ENCODE measurements at places on chromosomes 4 and X. TPM values are rescaled to one million over a fixed set of nuclear protein-coding genes. Genes with fewer than 3 reads are reported as not detected.

The HAND2 gene
- total RNA-seq: 86.3 TPM

The TMPRSS11F gene
- not detected for total RNA-seq

The DCK gene
- total RNA-seq: 7.7 TPM

The ARHGAP6 gene
- total RNA-seq: 9.4 TPM

The MAGEA11 gene
- total RNA-seq: not detected

The TAF7L gene
- total RNA-seq: not detected

The PCSK1N gene
- 4.3 TPM for total RNA-seq

The CYLC1 gene
- total RNA-seq: not detected

The CTAG2 gene
- total RNA-seq: not detected

The SPANXB1 gene
- not detected for total RNA-seq

The NAP1L2 gene
- total RNA-seq: 4.0 TPM

The HDX gene
- 2.9 TPM for total RNA-seq

The SMIM31 gene
- not detected for total RNA-seq

The SULT1E1 gene
- total RNA-seq: not detected

The RIBC1 gene
- 1.1 TPM for total RNA-seq

The DUSP9 gene
- not detected for total RNA-seq

The FGA gene
- total RNA-seq: not detected

The FIP1L1 gene
- 32.7 TPM for total RNA-seq

- no peak for DNase-seq
- H3K27me3 ChIP-seq: no peaks in the 10 kb centered on the region
- no peak overlapping the region for H3K27ac ChIP-seq
- no peak overlapping the region for H3K4me3 ChIP-seq
Measured at GRCh38 chrX:99752776-99753175, 657.3 kb downstream of the PCDH19 start.

DNA sequence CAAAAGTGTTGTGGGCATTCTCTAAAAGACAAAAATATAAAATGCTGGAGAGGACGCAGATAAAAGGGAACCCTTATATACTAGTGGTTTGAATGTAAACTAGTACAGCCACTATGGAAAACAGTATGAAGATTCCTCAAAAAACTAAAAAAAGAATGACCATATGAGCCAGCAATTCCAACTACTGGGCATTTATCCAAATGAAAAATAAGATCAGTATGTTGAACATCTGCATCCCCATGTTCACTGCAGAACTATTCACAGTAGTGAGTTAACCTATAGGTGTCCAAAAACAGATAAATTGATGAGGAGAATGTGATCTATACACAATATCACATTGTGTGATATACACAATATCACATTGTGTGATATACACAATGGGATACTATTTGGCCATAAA is 1615.3 kb downstream of the PCDH18 start:
- no peaks in the 10 kb centered on the region for H3K4me1 ChIP-seq
- H3K27me3 ChIP-seq: no peaks in the 10 kb centered on the region
- no peak overlapping the region for H3K4me3 ChIP-seq
- no peak overlapping the region for H3K27ac ChIP-seq
- DNase-seq: no peak

DNA sequence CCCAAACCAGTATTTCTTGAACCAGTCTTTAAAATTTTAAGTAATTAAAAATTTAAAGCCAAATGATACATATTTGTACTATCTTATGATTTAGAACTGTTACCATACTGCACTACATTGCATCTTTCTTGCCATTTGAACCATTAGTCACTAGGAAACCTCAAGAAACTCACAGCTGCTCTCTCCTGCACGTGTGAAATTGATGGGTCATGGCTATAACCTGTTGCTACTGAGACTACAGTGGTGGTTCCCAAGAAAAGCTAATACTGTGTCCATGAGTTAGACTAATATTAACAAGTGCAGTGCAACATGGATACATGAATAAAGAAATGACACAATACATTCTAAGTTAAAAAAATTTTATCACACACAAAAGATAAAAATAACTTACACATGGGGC is 88.4 kb downstream of the PDE5A start:
- no peak for DNase-seq
- H3K27ac ChIP-seq: no peak overlapping the region

DNA sequence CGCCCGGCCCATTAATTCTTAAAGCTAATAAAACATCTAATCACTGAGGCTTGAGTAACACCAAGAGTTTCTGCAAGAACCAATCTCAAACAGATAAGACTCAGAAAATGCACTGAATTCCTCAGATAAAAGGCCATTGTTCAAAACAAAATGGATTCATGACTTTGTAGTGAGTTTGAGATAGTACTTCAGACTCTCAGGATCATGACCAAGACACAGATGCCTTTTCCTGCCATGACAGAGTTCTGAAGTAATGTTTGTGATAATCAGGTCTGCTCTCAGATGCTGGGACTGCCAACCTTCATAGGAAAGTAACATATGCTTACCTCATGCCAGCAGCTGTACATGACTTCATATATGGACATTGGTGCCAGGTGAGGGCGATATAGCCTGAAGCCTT is 54.6 kb downstream of the NIPAL1 start:
- no peak overlapping the region for H3K4me3 ChIP-seq
- no peaks in the 10 kb centered on the region for H3K27me3 ChIP-seq
- no peak overlapping the region for H3K27ac ChIP-seq
- DNase-seq: no peak
- no peaks in the 10 kb centered on the region for H3K4me1 ChIP-seq
- H3K36me3 ChIP-seq: no peaks in the 10 kb centered on the region

DNA sequence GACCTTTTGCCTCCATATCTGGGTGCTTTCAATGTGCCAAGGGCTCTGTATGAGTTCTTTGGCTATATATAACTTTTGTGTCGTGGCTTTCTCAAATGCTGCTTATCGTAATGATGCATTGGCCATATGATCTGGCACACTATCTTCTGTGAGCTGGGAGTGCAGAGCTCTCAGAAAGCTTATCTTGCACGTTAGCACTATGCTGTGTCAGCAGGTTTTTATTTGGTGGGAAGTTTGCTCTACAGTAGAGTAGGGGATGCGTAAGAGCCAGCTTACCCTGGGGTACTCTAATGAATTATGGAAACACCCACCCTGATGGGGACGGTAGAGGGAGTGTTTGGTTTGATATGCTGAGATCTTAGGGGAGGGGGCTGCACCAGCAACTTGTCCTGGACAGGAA is 119.6 kb downstream of the FAAH2 start:
- H3K4me1 ChIP-seq: no peaks in the 10 kb centered on the region
- H3K27ac ChIP-seq: no peak overlapping the region
- no peak overlapping the region for H3K4me3 ChIP-seq
- H3K27me3 ChIP-seq: peaks cover 2% of the 10 kb centered on the region
- no peak for DNase-seq

GRCh38 chr4:114599231-114599902 is 760 bp downstream of the UGT8 start:
- H3K4me3 ChIP-seq: peak overlapping the region; percentile 51
- H3K4me1 ChIP-seq: peaks cover 23% of the 10 kb centered on the region
- H3K27ac ChIP-seq: no peak overlapping the region
- no peaks in the 10 kb centered on the region for H3K36me3 ChIP-seq

GRCh38 chrX:113962343-113962742 is 621.5 kb upstream of the HTR2C start:
- H3K27me3 ChIP-seq: no peaks in the 10 kb centered on the region
- H3K4me1 ChIP-seq: no peaks in the 10 kb centered on the region
- no peak overlapping the region for H3K4me3 ChIP-seq
- no peaks in the 10 kb centered on the region for H3K36me3 ChIP-seq
- no peak overlapping the region for H3K27ac ChIP-seq
- no peak for DNase-seq

GRCh38 chr4:168360271-168360670 is 41.7 kb upstream of the DDX60 start:
- DNase-seq: no peak
- H3K4me3 ChIP-seq: no peak overlapping the region
- no peak overlapping the region for H3K27ac ChIP-seq
- H3K4me1 ChIP-seq: no peaks in the 10 kb centered on the region
- H3K27me3 ChIP-seq: no peaks in the 10 kb centered on the region
- no peaks in the 10 kb centered on the region for H3K36me3 ChIP-seq

DNA sequence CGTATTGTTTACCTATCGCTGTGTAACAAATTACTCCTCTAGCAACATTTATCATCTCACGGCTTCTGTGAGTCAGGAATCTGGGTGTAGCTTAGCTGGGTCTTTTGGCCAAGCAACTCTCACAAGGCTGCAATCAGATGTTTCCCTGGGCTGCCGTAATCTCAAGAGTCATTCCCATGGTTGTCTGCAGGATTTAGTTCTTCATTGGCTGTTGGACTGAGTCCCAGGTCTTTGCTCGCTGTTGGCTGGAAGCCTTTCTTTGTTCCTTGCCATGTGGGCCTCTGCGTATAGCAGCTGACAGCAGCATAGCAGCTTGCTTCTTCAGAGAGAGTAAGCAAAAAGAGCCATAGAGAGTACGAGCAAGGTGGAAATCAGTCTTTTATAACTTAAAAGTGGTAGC is 16.8 kb downstream of the POLR2B start:
- DNase-seq: peak; percentile 86
- H3K27me3 ChIP-seq: no peaks in the 10 kb centered on the region
- H3K36me3 ChIP-seq: peaks cover 59% of the 10 kb centered on the region
- H3K4me1 ChIP-seq: peaks cover 12% of the 10 kb centered on the region

GRCh38 chrX:2610246-2611170 is 80.6 kb upstream of the CD99 start:
- no peaks in the 10 kb centered on the region for H3K36me3 ChIP-seq
- peaks cover 20% of the 10 kb centered on the region for H3K4me1 ChIP-seq
- DNase-seq: no peak
- no peaks in the 10 kb centered on the region for H3K27me3 ChIP-seq
- no peak overlapping the region for H3K27ac ChIP-seq

GRCh38 chr4:61359301-61359700 is 159.2 kb downstream of the ADGRL3 start:
- H3K27me3 ChIP-seq: no peaks in the 10 kb centered on the region
- DNase-seq: no peak
- no peak overlapping the region for H3K4me3 ChIP-seq

- H3K4me1 ChIP-seq: no peaks in the 10 kb centered on the region
- no peak for DNase-seq
- H3K27me3 ChIP-seq: no peaks in the 10 kb centered on the region
- no peaks in the 10 kb centered on the region for H3K36me3 ChIP-seq
- no peak overlapping the region for H3K4me3 ChIP-seq
- no peak overlapping the region for H3K27ac ChIP-seq
Measured at GRCh38 chr4:168609369-168609768, 112.5 kb downstream of the PALLD start.

- H3K36me3 ChIP-seq: no peaks in the 10 kb centered on the region
- H3K4me1 ChIP-seq: no peaks in the 10 kb centered on the region
Measured at GRCh38 chr4:128141866-128142265, 80.8 kb downstream of the LARP1B start.

DNA sequence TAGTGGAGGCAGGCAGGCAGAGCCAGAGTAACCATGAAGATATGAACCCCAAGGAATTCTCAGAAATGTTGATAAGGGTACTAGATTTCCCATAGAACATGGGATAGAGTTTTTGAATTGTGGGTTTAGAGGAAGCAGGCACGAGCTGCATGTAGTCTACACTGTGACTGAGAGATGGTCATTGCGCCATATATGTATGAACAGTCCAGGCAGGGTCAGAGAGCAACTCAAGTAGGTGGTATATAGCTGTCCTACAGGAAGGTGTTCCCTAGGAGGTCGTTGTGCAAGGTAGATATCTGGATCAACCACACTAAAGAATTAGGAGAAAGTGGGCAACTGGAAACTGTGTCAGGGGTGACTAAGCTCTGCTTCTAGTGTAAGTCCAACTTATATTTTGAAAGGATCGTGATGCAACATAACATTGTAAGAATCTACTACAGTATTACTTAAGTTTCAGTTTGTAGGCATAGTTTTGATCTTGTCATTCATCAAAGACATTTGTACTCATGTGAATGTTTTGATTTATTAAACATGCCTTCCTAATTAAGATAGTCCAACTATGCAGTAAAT is 94.6 kb downstream of the HPGD start:
- H3K4me3 ChIP-seq: no peak overlapping the region
- H3K27me3 ChIP-seq: no peaks in the 10 kb centered on the region
- H3K36me3 ChIP-seq: no peaks in the 10 kb centered on the region

- no peak for DNase-seq
- H3K27ac ChIP-seq: no peak overlapping the region
- peak overlapping the region; percentile 56 for H3K4me3 ChIP-seq
Measured at GRCh38 chrX:72307646-72308051, 1.9 kb upstream of the CITED1 start.

DNA sequence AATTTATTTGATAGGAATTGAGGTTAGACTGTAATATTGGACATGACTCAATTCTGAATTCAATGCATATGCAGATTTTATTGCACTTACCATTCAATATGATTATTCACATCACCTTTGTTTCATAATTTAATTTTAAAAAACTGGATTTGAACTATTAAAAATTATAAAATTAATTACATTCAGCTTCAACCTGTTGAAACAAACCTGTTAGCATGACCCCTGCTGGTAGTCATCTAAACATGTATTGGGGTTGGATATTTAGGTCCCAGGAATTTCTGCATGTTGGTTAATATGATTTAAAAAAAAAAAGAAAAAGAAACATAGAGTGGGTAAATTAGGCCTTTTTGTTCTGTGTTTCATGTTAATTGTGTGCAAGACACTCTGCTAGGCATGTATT is 85.9 kb downstream of the ARSJ start:
- no peak for DNase-seq
- no peaks in the 10 kb centered on the region for H3K4me1 ChIP-seq
- H3K27ac ChIP-seq: no peak overlapping the region
- no peaks in the 10 kb centered on the region for H3K36me3 ChIP-seq

GRCh38 chr4:145234091-145234706 is 53.8 kb upstream of the OTUD4 start:
- H3K27ac ChIP-seq: no peak overlapping the region
- no peaks in the 10 kb centered on the region for H3K36me3 ChIP-seq
- no peaks in the 10 kb centered on the region for H3K27me3 ChIP-seq

DNA sequence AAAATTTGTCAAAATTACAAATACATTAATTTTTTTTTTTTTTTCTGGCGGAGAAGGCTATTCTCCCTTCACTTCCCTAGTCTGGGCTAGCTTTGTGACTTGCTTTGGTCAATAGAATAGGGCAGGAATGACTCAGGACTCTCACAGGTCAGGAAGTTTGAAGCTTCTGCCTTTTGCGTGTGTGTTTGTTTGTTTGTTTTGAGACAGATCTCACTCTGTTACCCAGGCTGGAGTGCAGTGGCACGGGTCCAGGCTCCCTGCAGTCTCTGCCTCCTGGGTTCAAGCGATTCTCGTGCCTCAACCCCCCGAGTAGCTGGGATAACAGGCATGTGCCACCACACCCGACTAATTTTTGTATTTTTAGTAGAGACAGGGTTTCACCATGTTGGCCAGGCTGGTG is 55.9 kb upstream of the USP9X start:
- DNase-seq: no peak
- no peaks in the 10 kb centered on the region for H3K4me1 ChIP-seq
- no peaks in the 10 kb centered on the region for H3K36me3 ChIP-seq
- H3K27me3 ChIP-seq: no peaks in the 10 kb centered on the region
- no peak overlapping the region for H3K4me3 ChIP-seq

- no peak for DNase-seq
- no peaks in the 10 kb centered on the region for H3K27me3 ChIP-seq
- H3K27ac ChIP-seq: no peak overlapping the region
- no peaks in the 10 kb centered on the region for H3K36me3 ChIP-seq
Measured at GRCh38 chrX:31893525-31893924, 821.7 kb upstream of the FTHL17 start.
